ENCODE measurements at places on chromosomes 16 and 17.

DNA sequence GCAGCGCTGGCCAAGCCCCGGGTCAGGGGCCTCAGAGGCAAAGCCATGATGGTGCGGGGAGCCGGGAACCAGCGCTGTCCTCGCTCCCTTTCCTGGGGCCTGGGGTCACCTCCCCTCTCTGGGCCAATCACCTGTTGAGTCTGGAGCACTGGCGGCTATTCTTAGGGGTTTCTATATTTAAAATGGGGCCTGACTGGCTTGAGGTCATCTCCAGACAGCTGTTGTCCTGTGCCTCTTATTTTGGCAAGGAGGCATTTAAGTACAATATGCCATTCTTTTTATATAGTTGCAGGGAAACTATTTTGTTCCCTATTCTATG is at the start of gene COX6A2:
Gene COX6A2 (minus strand): TSS at position 82 of the 319 bp plus-strand sequence. CDS start 35 bp downstream, at position 47.
- no peak for DNase-seq

GRCh38 chr16:6947291-6947690 is 385.4 kb upstream of the RBFOX1 start:
- DNase-seq, result no peak

GRCh38 chr17:39627712-39628516 is 1.2 kb downstream of the PPP1R1B start:
- no peak for DNase-seq

DNA sequence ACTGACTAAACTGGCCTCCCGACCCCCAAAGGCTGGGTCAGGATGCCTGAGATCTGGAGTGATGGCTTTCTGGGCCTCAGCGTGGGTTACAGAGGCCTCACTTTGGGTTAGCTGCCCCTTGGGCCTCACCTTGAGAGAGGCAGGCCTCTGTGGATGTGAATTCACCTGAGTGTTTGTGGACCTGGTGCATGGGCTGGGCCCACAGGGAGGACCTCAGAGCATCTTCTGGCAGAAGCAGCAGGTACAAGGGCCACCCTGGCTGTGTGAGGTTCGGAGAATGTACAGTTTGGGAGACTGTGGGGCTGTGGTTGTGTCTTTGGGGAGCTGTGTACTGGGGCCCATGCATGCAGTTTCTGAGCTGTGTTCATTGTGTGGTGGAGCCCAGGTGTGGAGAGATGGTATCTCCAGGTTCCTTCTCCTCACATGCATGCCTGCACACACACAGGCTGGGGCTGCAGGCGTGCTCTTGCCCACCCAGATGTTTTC is 18.3 kb downstream of the RARA start:
- no peak for DNase-seq

- no peak for DNase-seq
Measured at GRCh38 chr16:4385789-4386450, 14.3 kb downstream of the VASN start.

DNA sequence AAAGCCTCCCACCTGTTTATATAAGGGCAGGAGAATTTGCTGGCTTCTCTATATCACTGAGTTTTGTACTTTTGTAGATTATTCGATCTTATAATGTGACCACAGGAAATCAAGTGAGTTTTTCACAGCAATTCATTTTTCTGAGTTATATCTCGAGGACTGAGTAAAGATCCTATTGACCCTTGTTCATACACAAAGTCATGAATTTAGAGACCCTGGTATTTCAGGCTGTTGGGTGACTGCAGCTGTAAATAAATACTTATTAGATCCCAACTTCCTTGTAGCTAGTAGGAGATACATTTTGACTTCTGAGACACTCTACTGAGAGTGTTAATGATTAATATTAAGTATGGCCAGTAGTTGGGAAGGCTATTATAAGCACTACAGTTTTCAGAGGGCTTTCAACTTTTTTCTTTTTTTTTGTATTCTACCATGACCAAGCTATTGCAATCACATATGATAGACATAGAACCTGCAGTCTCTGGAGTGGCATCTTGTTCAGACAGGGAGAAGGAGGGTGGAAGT is 3.2 kb upstream of the KRT20 start:
- DNase-seq, result no peak

DNA sequence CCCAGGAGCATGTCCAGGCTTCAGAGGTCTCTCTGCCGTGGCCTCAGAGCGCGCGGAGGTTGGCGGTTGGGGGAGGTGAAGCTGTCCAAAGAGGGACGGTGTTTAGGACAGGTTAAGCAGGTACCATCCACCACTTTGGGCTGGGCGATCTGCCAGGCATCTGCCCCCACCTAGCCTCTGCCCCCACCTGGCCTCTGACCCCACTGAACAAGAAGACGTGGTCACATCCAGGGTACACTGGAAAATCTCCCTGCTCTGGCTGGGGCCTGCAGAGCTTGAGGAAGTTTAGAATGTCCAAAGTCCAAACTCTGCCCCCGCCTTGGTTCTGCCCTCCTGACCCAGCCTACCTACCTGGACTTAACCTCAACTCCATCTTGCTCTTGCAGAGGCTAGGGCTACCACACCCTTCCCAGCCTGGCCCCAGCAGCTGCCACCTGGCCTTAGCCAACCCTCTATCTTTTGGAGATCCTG is 1.6 kb downstream of the ITGA3 start:
- DNase-seq, result no peak

DNA sequence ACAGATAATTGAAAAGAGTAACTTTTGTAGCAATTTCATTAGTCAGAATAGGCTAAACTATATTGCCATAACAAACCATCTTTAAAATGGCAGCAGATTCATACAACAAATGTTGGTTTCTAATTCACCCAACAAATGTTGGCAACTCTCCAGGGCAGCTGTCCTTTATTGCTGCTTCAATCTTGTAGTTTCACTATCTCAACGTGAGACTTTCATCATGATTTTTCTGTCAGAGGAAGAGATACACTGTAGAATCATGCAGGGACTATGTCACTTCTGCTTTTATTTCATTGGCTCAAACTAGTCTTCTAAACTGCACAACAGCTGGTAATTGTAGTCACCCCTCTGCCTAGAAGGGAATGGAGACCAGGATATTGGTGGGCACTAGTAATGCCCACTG is 174.2 kb downstream of the TANC2 start:
- DNase-seq, result no peak

DNA sequence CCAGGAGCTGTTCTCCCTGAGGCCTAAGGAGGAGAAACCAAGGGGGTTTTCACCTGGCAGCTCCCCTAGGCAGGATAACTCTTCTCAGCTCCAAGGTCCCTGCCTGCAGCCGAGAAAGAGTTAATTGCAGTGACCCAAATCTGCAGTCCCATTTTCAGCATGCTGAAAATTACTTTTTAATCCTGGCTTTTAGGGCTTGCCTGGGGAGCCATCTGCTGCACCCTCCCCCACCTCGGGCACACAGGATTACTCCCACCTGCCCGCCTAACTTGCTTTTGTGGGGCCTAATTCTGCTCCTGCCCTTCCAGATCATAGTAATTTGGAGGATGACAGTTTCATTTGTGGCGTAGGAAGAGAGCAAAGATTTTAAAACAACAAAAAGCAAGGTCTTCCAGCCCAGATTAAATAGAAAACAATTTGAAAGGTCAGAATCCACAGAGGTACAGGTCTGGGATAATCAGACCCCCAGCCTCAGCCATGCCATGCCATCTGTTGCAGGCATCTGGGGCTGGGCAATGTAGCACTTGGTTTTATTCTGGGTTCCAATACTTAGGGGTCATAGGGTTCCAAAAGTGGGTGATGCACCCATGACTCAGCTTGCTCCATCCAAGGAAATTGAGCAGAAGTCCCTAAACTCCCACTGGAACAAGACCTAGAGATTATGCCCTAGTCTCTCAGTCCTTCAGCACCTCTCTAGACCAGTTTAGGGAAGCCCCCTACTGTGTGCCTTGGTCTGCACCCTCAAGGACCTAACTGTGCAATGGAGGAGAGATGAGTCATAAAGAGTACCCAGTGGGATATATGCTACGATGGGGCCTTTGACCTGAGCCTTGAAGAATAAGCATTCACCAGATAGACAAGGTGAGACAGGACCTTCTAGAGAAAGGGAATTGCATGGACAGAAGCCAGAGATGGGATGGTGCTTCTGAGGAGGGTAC is 64.5 kb upstream of the NLK start:
- no peak for DNase-seq

DNA sequence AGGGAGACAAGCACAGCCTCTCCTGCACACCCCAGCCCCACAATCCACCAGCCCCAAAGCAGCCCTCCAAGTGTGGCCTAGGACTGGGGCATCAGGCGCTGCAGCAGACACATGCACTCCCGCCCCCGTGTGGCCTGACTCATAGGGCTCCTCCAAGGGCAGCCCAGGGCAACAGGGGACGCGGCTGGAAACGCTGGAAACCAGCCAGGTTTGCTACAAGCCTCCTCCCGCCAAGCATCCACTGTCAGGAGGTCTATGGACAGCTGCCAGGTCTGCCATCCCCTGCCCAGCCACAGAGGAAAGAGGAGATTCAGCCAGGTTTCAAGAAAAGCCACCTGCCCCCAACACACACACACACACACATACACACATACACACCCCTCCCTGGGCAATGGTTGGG is 25.8 kb downstream of the SRCIN1 start:
- DNase-seq, result no peak

GRCh38 chr17:18344021-18344420 is 19.3 kb downstream of the SHMT1 start:
- DNase-seq, result no peak

DNA sequence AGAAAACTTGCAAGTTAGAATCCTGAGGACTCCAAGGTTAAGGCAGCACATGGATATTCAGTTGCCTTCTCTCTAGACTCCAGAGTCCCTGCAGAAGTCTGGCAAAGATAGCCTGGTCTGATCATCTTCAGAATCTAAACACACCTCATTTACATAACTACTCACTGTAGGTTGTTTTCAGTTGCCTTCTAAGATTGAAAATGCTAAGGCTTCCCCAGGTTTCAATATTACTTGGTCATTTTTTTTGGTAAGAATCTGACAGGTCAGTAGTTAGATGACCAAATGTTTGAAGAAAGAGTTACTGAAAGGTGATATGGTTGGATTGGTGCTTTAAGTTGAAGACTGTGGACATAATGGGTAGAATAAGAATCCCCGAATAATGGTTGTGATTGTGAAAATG is 205.4 kb upstream of the KCNJ16 start:
- DNase-seq, result no peak

DNA sequence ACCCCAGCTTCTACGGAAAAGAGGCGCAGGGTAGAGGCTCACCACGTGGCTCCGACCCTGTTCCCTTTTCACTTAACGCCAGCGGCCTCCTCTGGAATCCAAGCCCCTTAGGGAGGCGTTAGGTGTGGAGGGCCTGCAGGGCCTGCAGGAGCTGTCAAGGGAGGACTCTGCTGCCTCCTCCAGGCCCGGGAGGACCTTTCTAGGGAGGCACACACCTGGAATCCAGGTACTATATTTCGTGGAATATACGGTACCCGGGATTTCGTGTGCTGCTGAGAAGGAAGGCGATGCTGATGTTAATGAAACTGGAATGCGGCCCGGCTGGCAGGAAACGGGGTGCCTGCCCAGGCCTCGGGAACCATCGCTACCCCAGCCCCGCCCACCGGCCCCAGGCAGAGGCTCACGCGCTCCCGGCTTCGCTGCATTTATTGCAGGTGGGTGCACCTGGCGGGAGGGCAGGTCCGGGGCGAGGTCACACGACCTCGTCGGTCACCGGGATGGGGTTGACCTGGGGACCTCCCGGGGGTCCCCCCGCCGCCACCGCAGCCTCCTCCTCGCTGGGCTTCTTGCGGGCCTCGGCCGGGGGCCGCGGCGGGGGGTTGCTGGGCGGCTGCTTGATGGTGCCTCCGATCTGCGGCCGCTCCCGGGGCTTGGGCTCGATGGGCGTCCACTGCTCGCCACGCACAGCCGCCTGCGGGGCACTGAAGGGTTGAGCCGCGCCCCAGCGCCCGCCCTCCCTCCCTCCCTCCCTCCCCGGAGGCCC is 4.7 kb downstream of the IL17C start:
- DNase-seq, result no peak

GRCh38 chr17:19460700-19461099 is 49.7 kb downstream of the RNF112 start:
- DNase-seq, result peak; percentile 31

GRCh38 chr16:88333848-88334777 is 48.6 kb upstream of the ZNF469 start:
- no peak for DNase-seq

DNA sequence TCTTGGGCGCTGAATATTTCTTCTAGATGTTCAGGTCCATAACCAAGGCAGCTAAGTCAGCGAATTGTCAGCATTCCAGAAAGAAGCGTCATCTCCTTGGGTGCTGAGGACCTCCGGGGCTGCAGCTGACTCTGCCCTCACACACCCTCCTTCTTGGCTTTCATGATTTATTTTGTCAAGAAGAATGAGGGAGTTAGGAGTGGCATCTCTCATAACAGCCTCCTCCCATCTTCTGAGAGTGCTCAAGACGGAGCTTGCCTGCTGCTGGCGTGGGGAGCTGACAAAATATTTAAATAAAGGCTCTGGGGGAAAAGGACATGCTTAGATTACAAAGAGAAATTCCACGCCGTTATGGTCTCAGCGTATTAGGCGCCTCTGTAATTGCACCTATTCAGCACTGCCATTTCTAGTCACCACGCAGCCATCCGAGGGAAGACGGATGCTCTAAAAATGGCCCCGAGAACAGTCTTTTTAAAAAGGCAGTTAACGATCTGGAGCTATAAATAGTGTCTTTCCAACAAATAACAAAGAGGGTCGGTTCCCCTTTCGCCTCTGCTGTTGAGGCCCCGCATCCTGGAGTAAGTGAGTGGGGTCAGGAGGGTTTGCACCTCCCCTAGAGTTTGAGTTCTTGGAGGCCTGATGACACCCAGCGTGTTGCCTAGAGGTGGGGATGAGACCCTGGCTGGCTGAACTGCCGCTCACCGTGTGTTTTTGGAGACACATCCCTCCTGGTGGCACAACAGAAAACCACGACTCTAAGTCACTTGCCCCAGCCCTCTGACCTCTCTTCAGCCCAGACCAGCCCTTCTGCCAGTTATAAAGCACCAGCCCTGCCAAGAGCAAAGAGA is 187.0 kb downstream of the CCDC182 start:
- DNase-seq, result peak; percentile 70

DNA sequence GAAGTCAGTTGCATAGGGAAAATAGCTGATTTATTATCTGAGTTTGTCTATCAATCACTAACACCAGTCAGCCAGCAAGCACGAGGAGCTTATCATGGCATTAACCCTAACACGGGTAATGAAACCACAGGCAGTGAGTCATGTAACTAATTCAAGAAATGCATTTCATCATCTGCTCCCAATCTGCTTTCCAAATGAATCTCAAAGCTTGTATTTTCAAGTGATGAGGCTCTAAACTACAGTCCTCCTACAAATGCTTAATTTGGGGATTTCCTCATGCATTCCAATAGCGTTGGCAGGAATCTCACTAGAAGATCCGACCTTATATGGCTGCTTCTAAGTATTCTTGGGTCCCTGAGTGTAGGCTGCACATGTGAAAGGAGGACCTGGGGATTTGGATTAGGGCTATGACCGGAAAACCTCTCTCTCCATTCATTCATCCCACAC is 118.4 kb upstream of the HSBP1 start:
- no peak for DNase-seq

DNA sequence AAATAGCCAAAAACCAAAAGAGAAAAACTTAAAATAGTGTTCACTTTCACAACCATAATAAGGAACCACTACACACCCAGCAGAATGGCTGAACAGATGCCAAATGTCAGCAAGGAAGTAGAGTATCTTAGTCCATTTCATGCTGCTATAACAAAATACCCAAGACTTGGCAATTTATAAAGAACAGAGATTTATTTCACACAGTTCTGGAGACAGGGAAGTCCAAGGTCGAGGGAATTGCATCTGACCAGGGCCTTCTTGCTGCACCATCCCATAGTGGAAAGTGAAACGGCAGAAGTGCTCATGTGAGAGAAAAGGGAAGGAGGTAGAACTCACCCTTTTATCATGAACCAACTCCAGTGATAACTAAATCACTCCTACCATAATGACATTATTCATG is 33.8 kb upstream of the CCL22 start:
- no peak for DNase-seq
